ENCODE measurements at places on chromosomes 3 and 15.
A peak's percentile ranks its signal among the peaks of the same experiment; 100 is the strongest.

DNA sequence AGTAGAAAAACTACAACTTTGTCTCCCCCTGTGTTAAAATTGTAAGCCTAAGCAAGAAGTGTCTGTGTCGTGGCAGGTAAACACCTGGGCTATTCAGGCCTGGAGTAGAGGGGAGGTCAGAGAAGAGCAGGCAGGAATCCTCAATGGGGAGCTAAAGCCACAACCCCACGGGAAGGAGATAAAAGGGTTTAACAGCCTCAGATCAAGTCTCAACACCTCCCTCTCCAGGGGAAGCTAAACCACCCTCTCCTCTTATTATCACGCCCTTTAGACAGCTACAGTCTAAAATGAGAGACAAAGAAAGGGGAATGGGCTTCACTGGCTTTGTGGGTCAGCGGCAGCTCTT, 11.6 kb downstream of the ETV5 start:
- no peak for DNase-seq

DNA sequence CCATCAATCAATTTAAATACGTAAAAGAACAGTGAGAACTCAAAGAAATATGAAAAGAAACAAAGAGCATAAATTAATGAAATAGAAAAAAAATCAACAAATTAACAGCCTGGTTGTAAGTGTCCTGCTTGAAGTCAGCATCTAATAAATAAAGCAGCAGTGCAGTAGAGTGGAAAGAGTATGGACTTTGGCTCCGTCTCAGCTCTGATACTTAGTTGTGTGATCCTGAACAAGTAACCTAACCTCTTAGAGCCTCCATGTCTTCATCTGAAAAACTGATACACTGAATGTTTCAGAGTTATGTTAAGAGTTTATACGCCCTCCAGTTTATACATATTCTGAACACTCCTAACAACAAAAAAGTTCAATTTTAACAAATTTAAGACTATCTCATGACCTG, 44.6 kb downstream of the TFDP2 start:
- no peak for DNase-seq

- no peak for DNase-seq
Observed at GRCh38 chr3:21447476-21448151, 303.4 kb downstream of the ZNF385D start.

DNA sequence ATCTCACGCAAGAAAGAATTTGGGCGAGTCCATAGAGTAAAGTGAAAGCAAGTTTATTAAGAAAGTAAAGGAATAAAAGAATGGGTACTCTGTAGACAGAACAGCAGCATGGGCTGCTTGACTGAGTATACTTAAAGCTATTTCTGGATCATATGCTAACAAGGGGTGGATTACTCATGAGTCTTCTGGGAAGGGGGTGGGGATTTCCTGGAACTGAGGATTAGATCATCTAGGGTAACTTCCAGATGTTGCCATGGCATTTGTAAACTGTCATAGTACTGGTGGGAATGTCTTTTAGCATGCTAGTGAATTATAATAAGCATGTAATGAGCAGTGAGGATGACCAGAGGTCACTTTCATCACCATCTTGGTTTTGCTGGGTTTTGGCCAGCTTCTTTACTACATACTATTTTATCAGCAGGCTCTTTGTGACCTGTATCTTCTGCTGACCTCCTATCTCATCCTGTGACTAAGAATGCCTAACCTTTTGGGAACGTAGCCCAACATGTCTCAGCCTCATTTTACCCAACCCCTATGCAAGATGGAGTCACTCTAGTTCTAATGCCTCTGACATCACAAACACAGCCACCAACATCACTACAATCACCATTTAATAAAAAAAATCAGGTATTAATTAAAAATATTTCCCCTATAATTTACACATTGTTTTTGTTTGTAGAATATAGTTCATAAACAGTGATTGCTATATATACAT, 890.7 kb upstream of the EPHA6 start:
- peak; percentile 6 for DNase-seq

DNA sequence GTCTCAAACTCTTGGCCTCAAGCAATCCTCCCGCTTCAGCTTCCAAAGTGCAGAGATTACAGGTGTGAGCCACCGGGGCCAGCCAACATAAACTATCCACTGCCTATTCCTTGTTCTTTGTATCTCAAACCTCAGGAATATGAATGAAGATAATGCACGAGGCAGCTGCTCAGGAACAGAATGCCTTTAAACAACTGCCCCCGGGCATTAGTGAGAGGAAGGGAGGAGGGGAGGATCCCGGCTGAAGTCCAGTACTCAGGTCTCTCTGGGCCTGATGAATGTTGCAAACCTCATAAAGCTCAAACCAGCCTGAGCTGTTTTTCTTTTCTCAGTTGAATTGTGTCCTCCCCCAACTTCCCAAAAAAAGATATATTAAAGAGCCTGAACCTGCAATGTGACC, 26.9 kb upstream of the MTMR14 start:
- DNase-seq = no peak

DNA sequence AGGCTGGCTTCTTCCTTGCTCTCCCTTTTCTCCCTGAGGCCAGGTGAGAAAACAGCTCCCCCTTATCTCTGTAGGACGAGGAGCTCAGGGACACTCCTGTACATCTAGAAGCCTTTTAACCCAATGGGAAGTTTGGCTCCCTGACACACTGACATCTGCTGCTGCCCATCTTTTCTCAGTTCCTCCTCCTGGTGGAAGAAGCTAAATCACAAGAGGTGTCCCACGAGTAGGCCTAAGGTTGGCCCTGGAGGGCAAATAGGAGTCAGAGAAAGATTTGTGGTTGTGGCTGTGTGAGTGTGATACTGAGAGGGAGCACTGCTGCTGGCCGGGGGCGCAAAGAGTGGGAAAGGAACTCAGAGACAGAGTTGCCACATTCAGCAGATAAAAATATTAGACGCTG, 49.5 kb downstream of the ARHGAP31 start:
- no peak for DNase-seq

GRCh38 chr3:156388497-156389448, 166.1 kb downstream of the SSR3 start:
- DNase-seq = no peak

DNA sequence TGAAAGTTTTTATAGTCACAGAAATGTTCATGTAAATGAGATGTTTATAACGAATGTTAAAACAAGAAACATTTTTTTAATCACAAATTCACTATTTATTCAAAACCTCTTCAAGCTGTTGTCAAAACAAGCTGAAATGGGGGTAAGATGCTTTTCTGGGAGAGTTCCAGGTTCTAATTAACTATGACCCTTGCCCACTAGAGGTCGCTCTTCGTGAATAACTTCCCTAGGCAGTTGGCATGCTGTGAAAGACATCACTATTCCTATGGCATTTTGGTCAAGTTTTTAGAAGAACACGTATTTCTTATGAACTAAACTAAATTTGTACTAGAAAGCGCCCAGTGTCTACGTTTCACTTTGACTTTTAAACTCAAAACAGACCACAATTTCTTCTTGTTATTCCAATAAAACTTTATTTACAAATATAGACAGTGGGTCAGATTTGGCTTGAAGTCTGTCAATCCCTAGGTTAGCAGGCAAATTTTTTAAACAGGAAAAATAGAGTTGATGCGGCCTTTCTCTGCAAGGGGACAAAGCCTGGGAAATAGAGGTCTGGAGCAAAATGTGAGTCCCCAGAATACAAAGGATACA, 62.8 kb upstream of the CMTM8 start:
- peak; percentile 69 for DNase-seq

- DNase-seq = no peak
Observed at GRCh38 chr3:141643391-141643790, 94.7 kb upstream of the RNF7 start.

DNA sequence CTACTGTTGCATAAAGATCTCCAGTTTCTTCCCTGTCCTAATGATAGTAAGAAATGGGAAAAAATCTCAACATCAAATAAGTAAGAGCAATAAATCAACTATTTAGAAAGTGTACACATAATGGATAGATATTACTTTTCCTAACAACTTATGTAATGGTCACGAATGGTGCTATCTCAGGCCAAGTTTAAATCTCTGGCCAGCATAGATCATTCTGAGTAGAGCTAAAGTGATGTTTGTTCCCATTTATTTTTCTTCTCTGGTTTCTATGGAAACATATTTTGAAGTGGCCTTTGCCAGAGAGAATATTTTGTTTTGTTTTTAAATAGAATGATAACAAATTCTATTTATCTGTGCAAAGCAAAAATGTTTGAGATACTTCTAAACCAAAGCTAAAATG, 249.7 kb upstream of the TTC14 start:
- DNase-seq = no peak
